Mesenteric fat pad (tissue), 1 donor: ENCODE measurements at places on chromosomes 4 and X. TPM values are rescaled to one million over a fixed set of nuclear protein-coding genes. Genes with fewer than 3 reads are reported as not detected.

DNA sequence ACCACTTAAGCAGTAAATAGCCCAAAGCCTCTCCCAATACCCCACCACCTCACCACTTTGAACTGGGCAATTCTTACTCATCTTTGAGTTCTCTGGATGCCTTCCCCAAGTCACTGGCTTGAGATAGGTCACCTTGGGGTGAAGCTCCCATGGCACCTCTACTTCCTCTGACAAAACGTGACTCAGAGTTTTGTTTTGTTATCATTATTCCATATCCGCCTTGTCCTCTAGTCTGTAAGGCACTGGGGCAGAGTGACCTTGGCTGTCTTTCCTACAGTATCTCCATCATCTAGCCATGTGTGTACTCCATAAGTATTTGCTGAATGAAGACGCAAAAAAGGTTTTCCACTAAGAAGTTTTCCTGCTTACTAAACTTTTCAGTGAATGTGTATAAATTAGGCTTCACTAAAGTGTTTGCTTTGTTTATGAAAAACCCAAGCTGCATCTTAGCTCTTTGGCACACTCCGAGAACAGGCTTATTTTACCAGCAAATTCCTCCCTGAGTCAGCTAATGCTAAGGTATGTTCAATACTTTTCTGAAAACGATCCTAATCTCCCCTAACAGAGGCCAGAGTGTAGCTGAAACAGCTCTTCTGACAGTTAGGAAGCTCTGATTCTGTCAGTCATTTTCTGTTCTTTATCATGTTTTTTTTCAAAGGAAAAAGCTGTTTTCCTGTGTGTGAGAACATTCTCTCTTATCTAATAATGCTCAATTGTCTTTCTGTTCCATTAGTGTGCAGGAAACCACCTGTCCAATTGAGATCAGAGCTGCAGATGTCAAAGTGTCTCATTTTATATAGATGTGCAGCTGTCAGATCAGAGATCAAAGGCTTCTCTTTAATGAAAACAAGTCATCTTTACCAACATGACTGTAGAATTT, 30.2 kb upstream of the TSPAN5 start:
- DNase-seq = no peak

DNA sequence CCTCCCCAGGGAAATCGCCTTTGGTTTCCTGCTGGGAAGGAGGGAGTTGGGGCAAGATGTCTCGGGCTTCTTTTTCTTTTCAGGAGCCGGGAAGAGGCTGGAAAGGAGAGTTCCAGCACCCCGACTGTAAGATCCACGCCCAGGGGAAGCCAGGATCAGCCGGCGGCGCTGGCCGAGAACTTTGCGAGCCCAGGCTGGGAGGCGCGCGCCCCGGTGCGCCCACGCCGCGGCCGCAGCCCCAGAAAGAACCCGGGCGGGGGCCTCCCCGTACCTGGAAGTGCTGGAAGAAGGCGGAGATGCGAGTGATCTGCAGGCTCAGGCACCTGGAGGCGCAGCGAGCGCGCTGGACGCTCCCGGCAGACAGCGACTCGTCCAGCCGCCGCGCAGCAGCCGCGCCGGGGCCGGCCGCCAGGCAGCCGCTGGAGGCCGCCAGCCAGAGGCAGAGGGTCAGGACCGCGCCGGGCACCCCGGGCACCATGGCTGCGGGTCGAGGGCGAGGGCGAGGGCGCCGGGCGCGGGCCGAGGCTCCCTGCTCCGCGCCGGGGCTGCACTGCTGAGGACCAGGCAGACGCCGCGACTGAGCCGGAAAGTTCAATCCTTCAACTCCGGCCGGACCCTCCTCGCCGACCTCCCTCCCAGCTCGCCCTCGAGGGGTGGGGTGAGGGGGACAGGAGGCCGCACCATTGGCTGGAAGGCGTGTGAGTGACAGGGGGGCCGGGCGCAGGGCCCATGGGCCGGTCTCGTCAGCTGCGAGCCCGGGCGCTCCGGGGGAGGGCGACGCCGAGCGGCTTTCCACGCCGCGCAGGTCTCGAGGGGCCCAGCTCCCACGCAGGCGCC, at the start of gene ANOS1:
ANOS1 (minus strand) TSS at position 579 of the 837 bp plus-strand sequence; CDS start at position 478, 101 bp downstream.
- DNase-seq = no peak

DNA sequence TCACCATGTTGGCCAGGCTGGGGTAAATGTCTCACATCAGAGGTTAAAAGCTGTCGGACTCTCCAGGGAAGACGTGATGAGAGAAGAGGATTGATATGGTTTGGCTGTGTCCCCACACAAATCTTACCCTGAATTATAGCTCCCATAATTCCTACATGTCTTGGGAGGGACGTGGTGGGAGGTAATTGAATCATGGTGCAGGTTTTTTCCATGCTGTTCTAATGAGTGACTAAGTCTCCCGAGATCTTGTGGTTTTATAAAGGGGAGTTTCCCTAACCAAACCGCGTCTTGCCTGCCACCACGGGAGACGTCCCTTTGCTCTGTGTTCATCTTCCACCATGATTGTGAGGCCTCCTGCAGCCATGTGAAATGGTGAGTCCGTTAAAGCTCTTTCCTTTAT, 64.4 kb downstream of the ASMT start:
- no peak for DNase-seq

GRCh38 chrX:16705370-16705769, 7.1 kb downstream of the CTPS2 start:
- no peak for DNase-seq

- DNase-seq = no peak
These were observed 53.7 kb upstream of the MYOZ2 start for GRCh38 chr4:119081943-119082342.

GRCh38 chr4:148782284-148782683, 340.1 kb upstream of the NR3C2 start:
- DNase-seq = no peak

The CPE gene
- 90.4 TPM for total RNA-seq

The ZGRF1 gene
- total RNA-seq = 2.2 TPM

The NXF2 gene
- total RNA-seq = not detected

DNA sequence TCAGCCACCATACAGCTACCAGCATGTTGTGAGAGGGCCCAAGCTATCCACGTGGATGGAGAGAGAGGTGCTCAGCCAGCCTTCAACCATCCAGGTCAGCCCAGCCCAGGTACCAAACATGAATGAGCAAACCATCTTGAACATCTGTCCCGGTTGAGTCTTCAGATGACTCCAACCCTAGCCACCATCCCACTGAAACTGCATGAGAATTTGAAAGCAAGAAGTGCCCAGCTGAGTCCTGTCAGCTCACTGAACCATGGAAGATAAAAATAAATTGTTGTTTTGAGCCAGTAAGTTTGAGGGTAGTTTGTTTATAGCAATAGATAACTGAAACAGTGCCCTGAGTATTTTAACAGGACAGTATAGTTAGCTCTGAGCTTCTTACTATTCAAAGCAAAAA, 7.3 kb upstream of the SEL1L3 start:
- DNase-seq = no peak

The BMP3 gene
- not detected for total RNA-seq

GRCh38 chr4:111230265-111230664, 607.4 kb upstream of the PITX2 start:
- no peak for DNase-seq

DNA sequence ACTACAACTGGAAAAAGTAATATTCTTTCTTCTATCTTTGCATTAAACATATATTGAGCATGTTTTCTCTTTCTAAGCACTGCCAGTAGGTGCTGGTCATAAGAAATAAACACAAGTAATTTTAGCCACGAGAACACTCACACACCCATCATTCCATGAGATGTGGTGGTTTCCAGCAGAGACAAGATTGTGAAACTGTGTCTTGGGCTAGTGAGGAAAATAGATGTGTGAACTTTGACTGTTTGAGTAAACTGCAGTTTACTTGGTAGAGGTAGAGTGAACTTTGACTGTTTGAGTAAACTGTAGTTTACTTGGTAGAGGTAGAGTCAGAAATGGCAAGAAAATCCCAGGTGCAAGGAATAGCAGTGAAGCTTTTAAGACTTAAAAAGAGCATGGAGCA, 300.9 kb upstream of the HS3ST1 start:
- no peak for DNase-seq

The RAB40A gene
- total RNA-seq = not detected

- peak; percentile 55 for DNase-seq
These were observed 188.7 kb downstream of the STIM2 start for GRCh38 chr4:27049239-27049829.

GRCh38 chrX:12308420-12308819, 170.1 kb downstream of the FRMPD4 start:
- DNase-seq = no peak

DNA sequence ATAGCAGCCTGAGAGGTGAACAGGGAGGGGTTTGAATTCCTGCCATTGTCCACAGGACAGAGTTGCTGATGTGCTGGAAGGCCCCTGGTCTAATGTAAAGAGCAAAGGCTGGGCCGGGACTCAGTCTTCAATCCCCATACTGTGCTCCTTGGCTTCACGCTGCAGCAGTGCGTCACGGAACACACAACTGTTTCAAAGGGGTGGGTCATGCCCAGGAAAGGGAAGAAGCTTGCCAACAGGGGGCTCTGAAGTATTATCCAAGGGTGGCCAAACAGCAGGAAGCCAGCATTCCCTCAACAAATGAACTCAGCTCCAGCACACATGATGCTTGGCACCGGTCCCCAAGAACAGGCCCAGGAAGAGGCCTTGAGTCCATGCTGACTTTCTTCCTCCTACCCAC, 122.5 kb downstream of the NFKB1 start:
- DNase-seq = no peak

The ADH1A gene
- total RNA-seq = 11.8 TPM

GRCh38 chr4:45122406-45122805, 396.1 kb upstream of the GNPDA2 start:
- no peak for DNase-seq

- no peak for DNase-seq
These were observed 54.4 kb downstream of the KLHL4 start for GRCh38 chrX:87571964-87572363.

GRCh38 chrX:31319586-31319985, 247.7 kb upstream of the FTHL17 start:
- DNase-seq = no peak
